ENCODE measurements at places on chromosomes 2 and 18.

GRCh38 chr18:53771664-53772063 is 452.8 kb downstream of the MBD2 start:
- DNase-seq: no peak

- no peak for DNase-seq
These were observed 159.2 kb upstream of the SCN7A start for GRCh38 chr2:166653185-166653813.

DNA sequence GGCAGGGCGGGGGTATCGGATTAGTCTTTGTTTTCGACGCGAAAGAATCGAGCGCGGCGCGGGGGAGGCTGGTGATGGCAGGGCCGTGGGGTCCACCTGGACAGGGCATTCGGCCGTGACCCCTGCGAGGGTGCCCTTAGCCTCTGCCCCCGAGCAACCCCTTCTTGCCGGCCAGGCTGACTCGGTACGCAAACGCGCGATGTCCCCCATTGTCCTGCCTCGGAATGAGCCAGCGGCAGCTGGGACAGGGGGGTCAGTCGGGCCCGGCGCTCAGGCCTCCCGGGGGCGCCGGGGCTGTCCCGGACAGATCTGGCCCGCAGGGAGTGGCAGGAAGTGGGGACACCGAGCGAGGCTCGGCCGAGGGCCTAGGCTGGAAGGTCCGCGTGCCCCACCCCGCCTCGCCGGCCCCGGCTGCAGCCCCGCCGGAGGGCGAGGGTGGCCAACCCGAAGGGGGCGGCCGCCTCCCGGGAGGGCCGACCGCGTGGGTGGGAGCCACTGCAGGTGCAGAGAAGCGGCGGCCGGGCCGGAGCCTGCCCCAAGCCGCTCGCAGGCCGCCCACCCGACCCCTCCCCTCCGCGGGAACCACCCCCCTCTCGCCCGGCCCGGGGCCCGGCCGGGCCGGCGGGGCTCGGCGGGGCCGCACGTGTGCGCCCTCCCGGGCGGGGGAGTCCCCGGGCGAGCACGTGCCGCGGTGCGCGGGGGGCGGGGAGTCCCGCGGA is at the start of gene TET3:
TET3 (plus strand) TSS at position 708 of the 719 bp plus-strand sequence. CDS start 1,494 bp downstream, outside the sequence.
- no peak for DNase-seq

DNA sequence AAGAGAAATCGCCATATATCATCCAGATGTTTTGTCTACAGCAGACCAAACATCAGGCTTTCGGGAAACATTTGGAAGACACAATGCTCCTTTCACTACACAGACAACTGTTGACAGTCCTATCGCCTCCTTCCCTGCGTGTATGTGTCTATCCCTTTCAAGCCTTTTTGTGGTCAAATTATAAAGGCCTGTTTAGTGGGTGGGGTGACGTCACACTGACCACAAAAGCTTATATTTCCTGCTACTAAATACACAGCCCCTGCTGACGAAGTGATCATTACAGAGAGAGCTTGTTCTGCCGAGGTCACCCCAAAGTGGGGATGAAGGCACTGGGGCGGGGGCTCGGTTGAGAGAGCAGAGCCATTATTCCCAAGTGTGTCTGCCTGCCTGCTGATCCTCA is 302.7 kb upstream of the TNP1 start:
- no peak for DNase-seq

GRCh38 chr2:18927525-18928232 is 338.3 kb upstream of the NT5C1B start:
- DNase-seq: no peak

DNA sequence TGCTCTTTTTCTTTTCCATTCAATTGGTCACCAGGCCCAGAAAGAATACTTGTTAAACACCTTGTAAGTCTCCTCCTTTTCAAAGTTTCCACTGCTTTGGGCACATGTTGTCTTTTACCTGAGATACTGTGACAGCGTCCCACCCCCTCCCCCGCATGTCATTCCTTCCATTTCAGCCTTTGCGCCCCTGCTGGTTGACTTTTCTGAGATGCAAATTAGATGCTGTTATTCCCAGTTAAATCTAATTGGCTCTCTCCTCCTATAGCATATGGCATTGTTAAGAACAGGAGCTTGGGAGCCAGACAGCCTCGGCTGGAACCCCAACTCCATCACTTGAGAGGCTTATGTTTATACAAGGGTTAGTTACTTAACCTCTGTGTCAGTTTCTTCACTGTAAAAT is 80.3 kb upstream of the GAREM1 start:
- DNase-seq: no peak

Data from esophagus squamous epithelium (tissue), 5 donors.